ENCODE measurements at places on chromosomes 1 and 21.

- no peak for DNase-seq
Measured at GRCh38 chr1:115842948-115843347, 2.0 kb upstream of the NHLH2 start.

DNA sequence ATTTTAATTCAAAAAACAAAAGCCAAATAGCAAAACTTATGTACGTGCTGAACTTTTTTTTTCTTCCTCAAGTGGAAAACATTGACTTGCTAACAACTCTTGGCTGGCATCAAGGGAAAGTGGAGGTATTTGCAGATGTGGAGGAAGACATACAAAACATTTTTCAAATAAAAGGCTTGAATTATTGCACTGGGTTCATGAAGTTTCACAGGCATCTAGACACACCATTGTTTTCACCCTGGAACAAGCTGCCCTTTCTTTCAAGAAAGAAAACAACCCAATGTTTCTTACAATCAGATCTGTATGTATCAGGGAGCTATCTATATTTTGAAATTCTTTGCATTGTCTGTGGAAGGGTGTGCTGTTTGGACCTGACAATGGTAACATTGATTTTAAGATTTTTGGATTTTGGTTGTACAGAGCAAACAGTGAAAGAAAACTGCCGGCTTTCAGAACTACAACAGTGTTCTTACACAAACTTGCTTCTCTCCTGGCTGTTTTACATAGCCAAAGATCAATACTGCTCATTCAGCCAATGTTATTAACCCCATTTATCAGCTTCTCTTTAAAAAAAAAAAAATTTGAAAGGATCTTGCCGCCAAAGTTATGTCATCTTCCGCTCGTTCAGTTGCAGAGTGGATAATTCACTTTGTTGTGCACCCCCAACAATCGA, 187.7 kb upstream of the FOXD3 start:
- DNase-seq: peak; percentile 81

DNA sequence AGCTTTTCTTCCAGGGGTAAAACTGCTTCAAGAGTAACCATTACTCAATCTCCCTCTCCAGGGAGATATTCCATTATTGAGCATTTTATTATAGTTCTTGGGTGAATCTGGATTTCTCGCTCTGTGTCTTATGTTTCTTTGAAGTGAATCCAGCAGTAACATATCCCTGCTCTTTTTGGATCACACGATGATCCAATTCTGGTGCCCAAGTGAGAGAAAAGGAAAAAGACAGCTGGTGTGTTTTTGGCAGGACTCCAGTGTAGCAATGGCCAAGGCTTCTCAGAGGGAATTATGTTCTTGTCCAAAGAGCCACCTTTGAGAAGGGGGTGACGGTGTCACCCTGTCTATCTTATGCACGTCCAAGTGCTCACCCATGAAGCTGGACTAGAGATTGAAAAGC, 140.3 kb upstream of the ERRFI1 start:
- DNase-seq: no peak

GRCh38 chr1:97781762-97782337, 139.0 kb downstream of the DPYD start:
- no peak for DNase-seq

- no peak for DNase-seq
Measured at GRCh38 chr1:185404291-185404690, 87.2 kb upstream of the IVNS1ABP start.

- peak; percentile 96 for DNase-seq
Measured at GRCh38 chr1:178031856-178032320, 62.0 kb upstream of the RASAL2 start.

- no peak for DNase-seq
Measured at GRCh38 chr1:37828410-37829074, 20.5 kb upstream of the YRDC start.

GRCh38 chr21:45377325-45377709, 27.6 kb upstream of the COL18A1 start:
- DNase-seq: no peak

- DNase-seq: no peak
Measured at GRCh38 chr1:39184354-39184818, 20.1 kb upstream of the MACF1 start.

GRCh38 chr1:202230061-202230938, 36.7 kb downstream of the LGR6 start:
- no peak for DNase-seq

DNA sequence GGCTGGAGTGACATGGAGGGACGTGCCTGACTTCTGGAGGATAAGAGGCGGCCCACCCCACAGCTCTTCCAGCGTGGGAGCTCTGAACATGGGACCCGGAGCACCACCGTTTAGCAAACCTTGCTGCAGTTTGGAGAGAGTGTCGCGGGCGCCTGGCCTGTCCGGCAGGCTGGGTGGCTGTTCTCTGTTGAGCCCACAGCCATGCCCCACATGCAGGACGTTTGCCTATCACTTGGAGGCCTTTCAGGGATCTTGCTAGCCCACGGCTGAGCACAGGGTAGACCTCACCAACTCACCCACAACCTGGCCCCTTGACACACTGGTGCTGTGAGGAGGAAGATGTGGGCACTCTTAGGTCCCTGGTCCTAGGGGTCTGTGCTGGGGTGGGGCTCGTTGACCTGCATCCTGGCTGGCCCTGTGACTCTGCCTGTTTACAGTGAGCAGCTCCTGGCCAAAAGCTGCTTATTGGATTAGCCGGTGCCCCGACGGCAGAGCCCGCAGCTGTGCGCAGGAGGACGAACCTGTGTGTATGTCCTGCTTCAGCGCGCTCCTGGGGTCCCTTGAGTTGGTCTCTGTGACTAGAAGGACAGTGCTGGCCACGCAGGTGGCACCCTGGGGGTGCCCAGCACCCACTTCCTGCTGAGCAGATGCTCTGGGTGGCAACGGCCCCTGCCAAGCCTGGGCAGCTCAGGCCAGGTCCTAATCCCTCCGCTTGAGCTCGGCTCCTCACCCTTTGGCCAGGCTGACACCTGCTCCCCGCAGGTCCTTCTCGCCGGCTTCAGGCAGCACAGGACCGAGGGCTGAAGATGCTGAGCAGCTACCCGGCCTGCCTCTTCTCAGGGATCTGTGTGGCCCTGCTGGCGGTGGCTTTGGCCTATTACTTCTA, 72.4 kb upstream of the TRAPPC10 start:
- DNase-seq: no peak

DNA sequence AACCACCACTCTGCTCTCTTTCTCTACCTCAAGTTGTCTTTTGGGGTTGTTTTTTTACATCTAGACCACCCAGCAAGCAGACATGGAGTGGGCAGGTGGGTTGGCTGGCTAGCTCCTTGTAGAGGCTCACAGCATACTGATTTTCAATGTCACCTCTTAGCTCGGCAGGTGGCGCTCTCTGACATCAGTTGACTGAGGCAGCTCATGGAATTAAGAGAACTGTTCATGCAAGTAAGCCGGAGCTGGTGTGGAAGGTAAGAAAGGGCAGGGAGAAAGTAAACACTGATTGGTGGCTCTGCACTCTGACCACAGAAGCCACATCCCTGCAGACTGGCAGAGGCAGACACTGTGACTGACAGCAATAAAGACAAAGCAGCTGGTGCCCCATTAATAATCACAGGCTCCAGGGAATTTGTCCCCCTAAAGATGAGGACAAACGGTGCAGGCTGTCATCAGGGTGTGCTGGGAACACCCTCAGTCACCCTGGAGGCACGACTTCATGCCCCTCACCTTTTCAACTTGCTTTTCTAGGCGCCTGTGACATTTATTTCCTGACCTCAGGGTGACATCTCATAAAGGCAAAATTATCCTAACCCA, 226.8 kb downstream of the LMX1A start:
- DNase-seq: peak; percentile 80

GRCh38 chr1:22236900-22237299, 94.0 kb upstream of the WNT4 start:
- DNase-seq: no peak

DNA sequence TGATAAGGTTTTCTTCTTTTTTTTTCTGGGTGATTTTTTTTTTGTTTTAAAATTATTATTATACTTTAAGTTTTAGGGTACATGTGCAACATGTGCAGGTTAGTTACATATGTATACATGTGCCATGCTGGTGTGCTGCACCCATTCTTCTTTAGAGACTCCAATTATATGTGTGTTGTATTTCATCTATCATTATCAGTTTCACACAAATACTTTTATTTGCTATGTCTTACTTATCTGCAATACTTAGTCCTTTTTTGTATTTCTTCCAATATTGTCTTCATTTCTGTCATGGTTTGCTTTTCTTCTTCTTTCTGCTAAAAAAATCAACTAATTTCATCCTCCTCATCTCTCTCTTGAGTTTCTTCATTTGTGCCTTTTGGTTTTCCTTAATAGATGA, 3.9 kb upstream of the PDE4B start:
- no peak for DNase-seq

GRCh38 chr1:168725831-168726230, 3.2 kb downstream of the DPT start:
- DNase-seq: no peak

- peak; percentile 28 for DNase-seq
Measured at GRCh38 chr1:19533626-19534025, 48.3 kb upstream of the CAPZB start.

DNA sequence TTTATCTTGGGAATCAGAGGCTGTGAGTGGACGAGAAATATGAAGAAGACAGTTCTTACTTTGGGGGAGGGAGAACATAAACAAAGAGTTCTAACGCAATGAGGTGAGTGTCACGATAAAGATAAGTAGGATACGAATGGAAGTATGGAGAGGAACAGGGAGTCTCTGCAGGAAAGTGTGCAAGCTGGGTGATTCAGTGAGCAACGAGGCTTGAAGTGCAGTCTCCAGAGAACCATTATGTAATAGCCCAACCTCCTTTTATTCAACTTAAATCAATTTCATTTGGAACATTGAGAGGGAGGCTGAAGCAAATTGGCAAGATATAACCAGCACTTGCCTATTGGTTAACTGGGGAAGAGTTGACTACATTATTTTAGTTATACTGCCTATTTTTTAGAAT, 99.3 kb upstream of the PLD5 start:
- no peak for DNase-seq

DNA sequence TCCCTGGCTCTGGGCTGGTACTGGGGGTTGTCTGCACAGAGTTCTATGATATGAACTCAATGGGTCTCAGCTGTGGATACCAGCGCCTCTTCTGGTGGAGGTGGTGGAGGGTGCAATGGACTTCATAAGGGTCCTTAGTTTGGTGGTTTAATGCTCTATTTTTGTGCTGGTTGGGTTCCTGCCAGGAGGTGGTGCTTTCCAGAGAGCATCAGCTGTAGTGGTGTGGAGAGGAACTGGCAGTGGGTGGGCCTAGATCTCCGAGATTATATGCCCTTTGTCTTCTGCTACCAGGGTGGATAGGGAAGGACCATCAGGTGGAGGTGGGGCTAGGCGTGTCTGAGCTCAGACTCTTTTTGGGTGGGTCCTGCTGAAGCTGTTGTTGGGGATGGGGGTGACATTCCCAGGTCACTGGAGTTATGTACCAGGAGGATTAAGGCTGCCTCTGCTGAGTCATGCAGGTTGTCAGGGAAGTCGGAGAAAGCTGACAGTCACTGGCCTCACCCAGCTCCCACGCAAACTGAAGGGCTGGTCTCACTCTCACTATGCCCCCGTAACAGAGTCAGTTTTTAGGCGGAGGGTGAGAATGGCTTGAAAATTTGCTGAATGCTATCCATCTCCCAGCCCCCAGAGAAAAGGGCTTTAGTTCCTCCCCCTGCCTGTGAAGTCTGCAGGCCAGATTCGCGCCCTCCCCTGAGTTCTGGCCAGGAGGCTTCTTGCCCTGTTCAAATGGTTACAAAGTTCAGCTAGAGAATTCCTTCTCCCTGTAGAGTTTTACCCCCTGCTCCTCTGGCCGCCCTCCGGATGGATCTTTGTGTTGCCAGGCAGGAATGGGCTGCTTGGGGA, 902.9 kb downstream of the LTN1 start:
- no peak for DNase-seq

DNA sequence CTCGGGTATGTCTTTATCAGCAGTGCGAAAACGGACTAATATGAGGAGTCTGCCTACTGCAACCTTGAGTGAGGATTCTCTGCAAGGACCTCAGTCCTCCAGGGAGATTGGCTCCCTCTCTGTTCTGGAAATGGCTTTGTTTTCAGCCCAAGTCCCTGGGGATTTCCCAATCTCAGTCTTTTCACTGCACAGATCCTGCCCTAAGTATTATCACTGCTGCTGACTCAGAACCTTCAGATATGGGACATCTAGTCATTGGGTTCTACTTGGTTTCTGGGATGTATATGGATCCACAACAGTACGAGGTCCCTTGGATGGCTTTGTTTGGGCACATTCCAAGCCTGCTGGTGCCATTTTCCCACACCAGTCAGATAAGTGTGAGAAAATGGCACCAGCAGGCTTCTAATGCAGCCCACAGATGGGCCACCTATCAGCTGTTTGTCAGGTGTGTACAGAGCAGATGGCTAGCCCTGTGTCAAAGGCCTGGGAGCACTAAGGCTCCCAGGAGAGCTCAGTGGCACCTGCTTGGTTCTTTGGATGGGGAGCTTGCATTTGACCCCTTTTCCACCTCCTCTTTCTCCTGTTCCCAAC, 27.4 kb downstream of the ELF3 start:
- no peak for DNase-seq

DNA sequence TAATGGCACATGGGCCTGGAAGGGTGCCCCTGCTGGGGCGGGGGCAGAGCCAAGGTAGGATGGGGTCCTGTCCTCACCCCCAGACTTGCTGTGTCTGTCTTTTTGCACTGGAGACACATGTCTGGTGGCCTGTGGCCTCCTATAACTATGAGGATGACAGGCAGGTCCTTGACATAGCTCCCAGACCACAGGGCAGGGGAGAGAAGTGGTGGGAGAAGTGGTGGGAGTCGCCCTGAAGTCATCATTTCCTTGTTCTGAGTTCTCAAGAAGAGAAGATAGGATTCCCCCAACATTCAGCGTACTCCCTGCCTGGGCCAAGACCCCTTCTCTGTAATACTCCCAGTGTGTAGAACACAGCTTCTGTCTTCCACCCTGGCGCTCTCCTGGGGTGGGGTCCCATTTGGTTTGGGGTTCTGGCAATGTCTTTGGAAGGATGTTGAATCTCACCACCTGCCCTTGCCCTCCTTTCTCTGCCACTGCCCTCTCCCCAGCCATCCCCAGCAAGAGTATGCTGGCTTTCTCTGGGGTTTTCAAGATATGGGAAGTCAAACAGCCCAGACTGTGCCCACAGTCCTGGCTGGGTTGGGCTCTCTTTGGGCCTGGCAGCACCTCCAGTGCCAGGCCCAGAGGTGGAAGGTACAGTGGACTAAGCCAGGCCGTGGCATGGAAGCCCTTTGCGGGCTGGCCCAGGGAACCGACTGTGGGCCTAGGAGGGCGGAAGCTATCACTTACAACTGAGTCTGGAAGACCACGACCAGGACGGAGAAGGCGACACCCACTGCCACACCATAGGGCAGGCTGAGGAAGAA, 19.4 kb downstream of the SLC26A9 start:
- no peak for DNase-seq

DNA sequence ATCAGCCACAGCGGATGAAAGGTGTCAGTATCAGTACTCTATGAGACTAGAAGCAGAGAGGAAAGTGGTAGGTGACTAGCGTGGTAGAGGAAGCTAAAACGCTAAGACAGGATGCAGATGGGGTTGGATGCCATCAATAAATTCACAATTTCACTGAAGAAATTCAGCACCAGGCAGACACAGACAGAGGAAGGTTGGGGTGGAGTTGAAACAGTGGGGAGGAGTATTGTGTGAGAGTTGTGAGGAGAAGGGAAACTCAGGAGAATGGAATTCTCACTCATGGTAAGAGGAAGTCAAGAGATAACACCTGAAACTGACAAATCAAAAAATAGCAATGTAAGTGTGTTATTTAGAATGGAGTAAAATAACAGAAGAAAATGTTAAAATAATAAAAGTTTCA, 208.5 kb upstream of the DAB1 start:
- no peak for DNase-seq
